ENCODE measurements at places on chromosomes 7 and 10.
A peak's percentile ranks its signal among the peaks of the same experiment; 100 is the strongest.

DNA sequence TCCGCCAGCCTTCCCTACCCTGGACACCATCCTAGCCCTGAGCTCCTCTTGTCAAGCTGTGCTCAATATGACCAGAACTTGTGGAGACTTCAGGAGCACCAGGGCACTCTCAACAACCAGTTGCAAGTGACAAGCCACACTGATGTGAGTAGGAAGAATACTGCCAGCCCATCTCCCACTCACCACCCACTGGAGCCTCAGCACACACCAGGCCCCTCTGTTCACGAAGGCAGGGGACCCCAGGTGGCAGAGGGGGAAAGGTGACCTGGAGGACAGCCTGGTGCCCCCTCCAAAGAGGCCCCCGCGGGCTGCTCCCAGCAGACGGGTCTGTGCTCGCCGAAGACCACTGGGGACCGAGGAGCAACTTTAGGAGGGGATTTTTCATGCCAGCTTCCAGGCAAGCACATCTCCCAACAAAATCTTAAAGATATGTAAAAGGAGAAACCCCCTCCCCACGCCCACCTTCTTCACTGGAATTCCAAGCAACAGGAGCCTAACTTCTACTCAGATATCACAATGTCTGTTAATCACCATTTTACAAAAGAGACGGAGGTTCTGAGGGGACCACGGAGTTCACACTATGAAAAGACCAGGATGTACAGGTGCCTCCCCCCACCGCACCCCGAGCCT lies 1.0 kb downstream of the MMD2 start:
- no peak for DNase-seq

DNA sequence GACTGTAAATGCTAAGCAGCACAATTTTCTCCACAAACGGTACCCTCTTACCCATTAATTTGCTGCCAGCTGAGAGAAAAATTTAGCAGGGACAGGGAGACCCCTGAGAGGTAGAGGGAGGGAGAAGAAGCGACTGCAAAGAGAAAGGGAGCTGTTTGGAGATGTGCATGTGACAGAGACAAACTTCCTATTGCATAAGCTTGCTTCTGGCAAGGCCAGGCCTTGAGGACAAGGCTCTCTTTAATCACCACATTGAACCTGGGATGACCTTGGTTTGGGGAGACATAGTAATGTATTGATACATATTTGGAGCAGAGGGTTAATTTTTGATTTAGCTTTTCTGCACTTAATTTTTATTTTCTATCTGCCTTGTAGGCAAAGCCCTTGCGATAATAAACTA lies 31.1 kb upstream of the HIBADH start:
- DNase-seq, result no peak

GRCh38 chr7:68424658-68425297 lies 1173.5 kb upstream of the AUTS2 start:
- no peak for DNase-seq

GRCh38 chr7:76326646-76327233 lies 24.3 kb downstream of the HSPB1 start:
- no peak for DNase-seq

GRCh38 chr7:52017802-52018679 lies 701.4 kb upstream of the COBL start:
- no peak for DNase-seq

DNA sequence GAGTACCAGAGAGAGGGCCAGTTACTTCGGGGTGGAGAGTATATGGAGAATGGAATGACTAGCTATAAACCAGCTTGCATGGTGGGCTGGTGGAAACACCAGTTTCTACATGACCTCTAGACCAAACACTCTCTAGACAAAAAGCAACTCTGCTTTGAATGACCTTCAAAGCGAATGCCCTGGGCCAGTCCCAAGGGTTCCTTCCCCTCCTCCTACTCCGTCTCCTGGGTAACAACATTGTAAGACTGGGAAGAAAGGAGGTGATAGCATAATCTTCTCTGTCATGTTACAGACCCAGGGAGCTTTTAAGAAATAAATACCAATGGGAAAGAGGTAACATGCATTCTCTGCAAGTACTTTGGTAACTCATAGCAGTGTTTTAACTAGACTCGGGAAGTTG lies 7.4 kb downstream of the HK1 start:
- DNase-seq, result no peak

GRCh38 chr10:21202776-21203462 lies 305.8 kb upstream of the NEBL start:
- no peak for DNase-seq

DNA sequence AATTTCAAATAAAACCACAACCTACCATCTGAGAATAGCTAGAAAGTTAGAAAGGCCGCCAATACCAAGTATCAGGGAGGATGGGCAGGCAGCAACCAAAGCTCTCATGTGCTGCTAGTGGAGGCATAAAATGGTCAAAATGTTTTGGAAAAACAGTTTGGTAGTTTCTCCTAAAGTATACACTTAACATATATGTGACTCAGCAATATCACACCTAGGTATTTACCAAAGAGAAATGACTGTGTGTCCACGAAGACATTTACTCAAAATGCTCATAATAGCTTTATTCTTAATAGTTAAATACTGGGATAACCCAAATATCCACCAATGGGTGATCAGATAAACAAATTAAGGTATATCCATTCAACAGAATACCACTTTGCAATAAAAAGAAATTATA lies 14.3 kb downstream of the RHEB start:
- DNase-seq, result no peak

- DNase-seq, result no peak
Measured at GRCh38 chr10:97388152-97388551, 13.0 kb downstream of the RRP12 start.

DNA sequence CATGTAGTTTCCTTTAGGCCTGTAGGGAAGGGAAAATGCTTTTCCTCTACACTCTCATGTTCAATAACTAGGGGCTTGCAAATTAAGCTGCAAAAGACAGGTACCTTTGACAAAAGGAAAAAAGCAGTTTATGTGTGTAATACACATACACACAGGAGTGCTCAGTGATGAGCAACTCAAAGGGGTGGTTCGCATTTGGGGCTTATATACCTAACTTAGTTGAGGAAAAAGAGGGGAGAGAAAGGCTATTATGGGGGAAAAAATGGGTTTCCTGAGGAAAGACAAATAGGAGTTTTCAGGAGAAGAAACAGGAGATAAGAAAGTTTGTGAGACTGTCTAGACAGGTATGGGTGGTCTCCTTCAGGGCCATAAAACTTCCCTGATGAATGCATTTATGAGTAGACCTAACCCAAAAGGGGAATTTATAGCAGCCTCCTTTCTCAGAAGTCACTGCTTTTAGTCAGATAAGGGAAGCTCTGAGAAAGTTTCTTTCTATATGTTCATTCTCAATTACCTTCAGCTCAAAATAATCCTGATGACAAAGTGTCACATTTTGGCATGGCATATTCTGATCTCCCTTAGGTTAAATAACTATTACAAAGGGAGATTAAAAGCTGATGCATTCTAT lies 55.2 kb upstream of the EZH2 start:
- DNase-seq, result no peak

DNA sequence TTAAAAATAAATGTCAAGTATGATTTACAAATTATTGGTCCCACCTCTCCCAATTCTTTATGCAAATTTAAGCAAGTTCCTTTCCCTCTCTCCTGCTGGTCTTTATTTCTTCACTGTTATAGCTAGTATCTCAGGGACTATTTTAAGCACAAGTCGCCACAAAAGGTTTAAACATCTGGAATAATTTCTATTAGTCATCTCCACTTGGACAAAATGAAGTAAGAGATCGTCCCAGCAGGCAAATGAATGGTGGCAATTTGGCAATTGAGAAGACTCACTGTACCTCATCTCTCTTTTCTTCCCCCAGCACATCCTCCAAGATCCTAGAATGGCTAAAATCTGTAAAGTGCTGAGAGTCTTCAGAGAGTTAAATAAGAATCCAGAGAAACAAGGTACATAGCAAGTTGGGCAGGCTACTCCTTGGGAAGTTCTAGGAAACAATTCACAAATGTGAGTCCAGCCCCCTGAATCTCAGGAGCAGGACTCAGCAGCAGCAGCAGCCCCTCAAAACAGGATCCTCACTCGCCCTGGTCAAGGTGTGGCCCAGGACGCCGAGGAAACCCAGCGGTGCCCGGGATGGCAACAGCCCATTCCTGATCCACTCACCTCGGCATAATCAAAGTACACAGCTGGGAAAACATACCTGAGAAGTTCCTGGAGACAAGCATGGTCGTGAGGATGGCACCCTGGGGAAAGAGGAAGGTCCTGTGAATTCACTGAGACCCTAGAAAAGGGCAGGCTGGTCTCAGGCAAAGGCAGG lies 30.3 kb upstream of the NDST2 start:
- DNase-seq, result no peak

- DNase-seq, result no peak
Measured at GRCh38 chr10:99421233-99421739, 9.1 kb downstream of the GOT1 start.

DNA sequence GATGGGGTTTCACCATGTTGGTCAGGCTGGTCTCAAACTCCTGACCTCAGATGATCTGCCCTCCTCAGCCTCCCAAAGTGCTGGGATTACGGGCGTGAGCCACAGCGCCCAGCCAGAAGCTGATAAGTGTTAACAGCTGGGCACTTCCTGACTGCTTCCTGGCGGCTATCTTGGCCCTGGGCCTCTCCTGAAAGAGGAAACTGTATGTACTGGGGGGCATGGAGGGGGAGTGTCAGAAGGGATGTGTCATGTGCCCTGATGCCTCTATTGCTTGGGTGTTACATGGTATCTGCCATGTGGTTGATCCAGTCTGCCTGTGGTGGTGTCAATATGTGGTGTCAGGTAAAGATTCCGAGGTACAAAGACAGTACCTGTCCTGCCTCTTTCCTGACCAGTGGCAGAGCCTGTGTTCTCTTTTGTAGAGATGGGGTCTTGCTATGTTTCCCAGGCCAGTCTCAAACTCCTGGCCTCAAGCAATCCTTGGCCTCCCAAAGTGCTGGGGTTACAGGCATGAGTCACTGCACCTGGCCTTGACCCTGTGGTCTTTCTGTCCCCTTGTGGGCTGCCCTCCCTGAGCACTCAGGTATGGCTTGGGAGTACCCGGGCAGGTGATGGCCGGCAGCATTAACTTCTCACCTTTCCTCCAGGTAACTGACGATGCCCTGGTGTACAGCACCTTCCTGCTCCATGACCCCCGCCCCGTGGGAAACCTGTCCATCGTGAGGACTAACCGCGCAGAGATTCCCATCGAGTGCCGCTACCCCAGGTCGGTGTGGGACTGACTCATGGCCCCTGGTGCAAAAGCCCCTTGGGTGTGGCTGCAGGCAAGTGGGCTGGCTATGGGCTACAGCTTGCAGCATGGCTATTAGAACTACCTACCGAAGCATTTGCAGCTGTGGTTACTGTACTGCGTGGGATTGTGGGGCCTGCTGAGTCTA lies 4.4 kb downstream of the ZP3 start:
- no peak for DNase-seq

DNA sequence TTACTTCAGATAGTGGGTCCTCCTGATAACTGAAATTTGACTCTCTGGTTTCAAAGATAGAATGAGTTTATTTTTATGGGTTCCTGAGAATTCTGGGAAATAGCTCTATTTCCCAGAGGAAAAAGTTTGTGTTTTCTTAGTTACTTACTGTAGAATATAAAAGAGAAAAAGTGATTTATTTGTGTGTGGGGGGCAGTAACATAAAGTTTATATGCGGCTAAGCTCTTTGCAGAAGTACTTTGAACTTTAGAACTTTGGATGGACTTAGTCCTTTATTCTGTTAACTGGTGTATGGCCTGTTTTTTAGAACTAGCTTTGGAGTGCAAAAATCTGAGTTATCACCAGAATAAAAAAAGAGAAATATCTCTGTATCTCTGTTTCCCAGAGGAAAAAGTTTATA lies 157.1 kb downstream of the BBS9 start:
- DNase-seq, result no peak

DNA sequence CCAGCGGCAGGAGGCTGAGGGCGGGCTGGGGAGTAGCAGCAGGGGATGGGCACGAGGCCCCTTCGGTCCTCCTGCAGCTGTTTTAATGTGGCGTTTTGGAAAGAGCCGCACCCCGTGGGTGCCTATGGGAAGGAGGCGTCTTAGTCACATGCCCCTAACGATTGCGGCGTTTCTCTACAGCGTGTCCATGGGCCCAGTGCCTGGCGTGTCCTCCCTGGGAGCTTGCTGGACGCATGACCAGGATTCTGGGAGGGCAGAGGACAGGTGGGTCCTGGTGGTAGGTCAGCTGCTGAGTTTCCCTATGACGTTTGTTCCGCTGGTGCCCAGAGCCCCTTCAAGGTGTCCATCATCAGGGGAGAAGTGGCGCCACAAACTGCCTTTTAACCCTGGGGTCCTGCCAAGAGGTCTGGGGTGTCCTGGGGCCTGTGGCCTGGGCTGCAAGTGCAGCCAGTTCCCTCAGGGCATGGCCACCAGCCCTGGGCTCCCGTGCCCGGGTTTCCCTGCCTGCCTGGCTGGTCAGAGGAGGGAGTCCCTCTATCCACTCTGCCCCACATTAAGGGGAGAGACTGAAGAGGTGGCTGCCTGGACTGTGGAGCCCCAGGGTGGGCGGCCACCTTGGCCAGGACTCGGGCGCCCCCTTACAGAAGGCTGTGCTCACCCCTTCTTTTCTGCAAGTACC lies 48.7 kb downstream of the PWWP2B start:
- DNase-seq, result no peak

- DNase-seq, result peak; percentile 91
Measured at GRCh38 chr7:2353936-2354185, 766 bp upstream of the EIF3B start.

GRCh38 chr10:84205049-84205852 lies 10.9 kb downstream of the CDHR1 start:
- peak; percentile 58 for DNase-seq

GRCh38 chr10:57218382-57218781 lies 857.3 kb upstream of the ZWINT start:
- DNase-seq, result no peak

DNA sequence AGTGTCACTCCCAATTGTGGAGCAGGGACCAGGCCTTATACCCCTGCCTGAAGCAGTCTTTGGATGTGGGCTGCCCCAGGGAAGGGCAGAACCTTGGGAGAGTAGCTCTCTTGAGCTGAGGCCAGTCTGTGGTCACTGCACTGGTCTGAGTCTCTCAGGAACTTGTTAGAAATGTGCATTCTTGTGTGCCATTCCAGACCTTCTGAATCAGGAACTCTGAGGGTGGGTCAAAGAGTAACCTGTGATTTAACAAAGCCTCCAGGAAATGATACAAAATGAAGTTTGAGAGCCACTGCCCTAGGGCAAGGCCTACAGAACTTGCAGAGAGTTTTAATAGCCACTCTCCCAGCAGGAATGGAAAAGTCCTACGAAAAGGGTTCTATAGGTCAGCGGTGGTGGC lies 68.1 kb downstream of the LYZL1 start:
- DNase-seq, result no peak

DNA sequence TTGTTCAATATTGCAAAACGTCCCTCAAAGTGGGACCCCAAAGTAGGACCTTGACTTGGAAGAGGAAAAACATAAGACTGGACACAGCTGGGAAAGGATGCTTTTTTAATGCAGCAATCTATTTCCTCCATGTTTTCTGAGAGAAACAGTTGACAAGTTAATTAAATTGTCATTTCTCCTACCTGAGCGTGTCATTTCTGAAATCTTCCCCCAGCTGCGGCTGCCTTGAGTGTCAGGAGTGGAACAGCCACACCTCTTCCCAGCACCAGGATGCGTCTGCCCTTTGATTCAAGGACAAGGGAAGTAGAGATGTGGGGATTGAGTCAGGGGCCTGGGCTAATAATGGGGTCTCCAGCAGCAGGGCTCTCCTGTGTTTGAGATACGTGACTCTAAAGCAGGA lies 171.3 kb downstream of the HECW1 start:
- no peak for DNase-seq

All from CD4-positive, alpha-beta T cell treated with Interleukin-1 beta for 1 hour (primary cell).